Stimulated activated CD8-positive, alpha-beta memory T cell treated with anti-CD3 and anti-CD28 coated beads, Interleukin-2, amount 100 ng/mL, for 1 hour (primary cell): ENCODE measurements at places on chromosomes 5 and 9.

- DNase-seq: peak; percentile 41
Measured at GRCh38 chr9:92138157-92138959, 23.1 kb upstream of the SPTLC1 start.

- DNase-seq: no peak
Measured at GRCh38 chr5:73150876-73151275, 22.1 kb upstream of the TMEM174 start.

DNA sequence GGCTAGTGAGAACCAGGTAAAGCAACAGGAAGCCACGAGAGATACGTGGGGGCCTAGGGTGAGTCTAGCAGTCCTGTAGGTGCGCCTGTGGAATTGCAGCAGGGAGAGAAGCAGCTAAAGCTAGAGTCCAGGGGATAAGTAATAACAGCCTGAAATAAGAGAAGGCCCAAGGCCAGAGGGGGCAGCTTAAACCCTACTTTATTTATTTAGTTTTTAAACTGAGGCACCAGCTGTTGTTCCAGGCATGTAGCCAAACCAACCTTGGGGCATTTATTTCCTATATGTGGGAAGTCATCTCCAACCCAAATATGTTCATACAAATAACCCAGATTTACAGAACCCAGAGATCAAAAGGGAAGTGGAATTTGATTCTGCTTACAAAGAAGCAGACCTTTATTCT lies 93.5 kb downstream of the GLDC start:
- no peak for DNase-seq

GRCh38 chr9:69500896-69501295 lies 171.3 kb downstream of the APBA1 start:
- no peak for DNase-seq

- DNase-seq: peak; percentile 38
Measured at GRCh38 chr9:121133104-121133816, 58.5 kb downstream of the CNTRL start.

- DNase-seq: no peak
Measured at GRCh38 chr9:109316207-109316640, 4.6 kb downstream of the EPB41L4B start.

DNA sequence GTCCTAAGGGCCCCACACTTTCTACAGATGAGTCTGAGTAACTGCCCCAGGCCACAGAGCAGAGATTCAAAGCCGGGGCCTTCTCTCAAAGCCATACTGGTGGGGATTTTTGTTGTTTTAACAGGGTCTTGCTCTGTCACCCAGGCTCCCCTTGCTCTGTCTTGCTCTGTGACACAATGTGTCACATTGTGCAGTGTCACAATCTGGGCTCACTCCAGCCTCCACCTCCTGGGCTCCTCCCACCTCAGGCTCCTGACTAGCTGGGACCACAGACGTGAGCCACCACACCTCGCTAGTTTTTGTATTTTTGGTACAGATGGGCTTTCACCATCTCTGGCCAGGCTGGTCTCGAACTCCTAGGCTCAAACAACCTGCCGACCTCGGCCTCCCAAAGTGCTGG lies 8.6 kb downstream of the AGPAT2 start:
- DNase-seq: no peak

DNA sequence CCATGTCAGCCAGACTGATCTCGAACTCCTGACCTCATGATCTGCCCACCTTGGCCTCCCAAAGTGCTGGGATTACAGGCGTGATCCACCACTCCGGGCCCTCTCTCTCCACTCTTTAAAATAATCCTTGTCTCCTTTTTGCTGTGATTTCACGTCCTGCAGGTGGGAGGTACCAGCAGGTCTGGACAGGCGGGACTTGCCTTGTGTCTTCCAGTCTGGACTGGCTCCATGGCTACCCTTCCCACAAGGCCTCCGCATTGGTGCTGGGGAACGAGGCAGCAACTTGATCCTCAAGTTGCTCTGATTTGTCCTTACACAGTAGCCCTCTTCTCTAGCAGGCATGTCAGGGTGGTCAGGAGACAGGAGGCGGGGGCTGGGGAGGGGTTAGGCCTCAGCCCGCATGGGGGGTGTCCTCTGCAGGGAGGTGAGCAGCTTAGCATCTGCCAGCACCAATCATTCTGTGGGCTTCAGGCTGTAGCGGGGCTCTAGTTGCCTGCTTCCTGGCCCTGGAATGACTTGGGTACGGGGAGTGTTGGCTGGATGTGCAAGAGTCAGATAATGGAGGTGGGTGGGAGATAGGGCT lies 54.3 kb downstream of the TENT4A start:
- no peak for DNase-seq

DNA sequence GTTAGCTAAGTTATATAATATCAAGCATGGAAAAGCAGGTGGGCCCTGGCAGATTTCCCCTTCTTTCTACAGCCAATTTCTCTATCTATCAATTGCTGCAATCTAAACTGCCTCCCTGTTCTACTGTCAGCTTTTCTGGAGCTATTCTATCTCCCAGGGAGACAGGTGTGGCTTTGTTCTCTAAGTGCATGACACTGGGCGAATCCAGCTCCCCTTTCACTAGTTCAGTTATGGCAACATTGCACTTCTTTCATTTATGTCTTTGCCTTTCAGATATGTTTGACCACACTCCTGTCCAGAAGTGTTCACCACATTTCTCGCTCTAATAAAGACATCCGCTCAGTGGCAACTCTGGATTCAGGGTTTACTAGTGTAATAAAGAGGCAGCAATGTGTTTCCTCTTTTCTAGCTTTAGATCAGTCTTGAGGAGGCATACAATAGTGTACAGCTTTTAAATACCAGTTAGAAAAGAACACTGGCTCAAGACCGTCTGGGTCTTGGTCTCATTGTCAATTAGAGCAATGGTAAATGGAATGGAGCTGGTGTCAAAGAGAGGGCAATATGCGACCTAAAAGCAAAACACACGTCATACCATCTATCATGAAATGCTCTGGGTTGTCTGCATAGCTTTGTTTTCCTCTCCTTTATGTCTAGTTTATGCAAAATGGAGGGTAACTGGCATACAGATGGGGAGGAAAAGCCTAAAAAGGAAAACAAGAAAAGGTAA lies 197.0 kb downstream of the SLF1 start:
- DNase-seq: no peak

DNA sequence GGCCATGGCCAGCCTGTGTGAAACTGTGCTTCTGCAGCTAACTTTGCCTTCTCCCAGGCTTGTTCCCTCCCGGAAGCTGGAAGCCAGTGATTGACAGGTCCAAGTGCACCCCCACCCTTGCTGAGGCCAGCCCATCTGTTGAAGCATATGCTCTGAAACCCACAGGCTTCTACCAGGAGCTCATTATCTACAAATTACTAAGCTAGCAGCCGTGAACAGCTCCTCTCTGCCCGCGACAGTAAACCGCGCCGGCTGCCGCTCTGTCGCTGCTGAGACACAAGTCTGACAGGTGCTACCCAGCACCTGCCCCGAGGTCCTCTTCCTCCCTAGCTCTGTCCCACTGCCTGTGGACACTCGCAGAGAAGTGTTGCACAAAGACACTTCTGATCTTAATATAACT lies 490.9 kb downstream of the GADD45G start:
- no peak for DNase-seq

GRCh38 chr5:161614342-161614741 lies 67.8 kb upstream of the GABRB2 start:
- no peak for DNase-seq

- DNase-seq: no peak
Measured at GRCh38 chr5:66596636-66597182, 516 bp downstream of the MAST4 start.

- no peak for DNase-seq
Measured at GRCh38 chr9:108609897-108610253, 245.9 kb downstream of the ACTL7B start.

DNA sequence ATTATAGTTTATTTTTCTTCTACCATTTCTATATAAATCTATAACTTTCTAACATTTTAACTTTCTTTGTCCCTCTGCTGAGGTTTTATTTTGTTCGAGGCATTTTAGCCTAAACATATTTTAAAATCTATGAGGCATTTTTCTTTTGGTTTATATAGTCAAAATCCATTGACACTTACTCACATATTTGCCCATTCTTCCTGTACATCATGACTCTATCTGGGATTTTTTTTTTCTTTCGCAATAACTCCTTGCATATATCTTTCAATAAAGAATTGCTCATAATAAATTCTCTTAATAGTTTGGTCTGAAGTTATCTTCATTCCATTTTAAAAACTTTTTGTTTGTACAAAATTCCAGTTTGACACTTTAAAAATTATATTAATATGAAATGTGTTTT lies 632.3 kb downstream of the TLE4 start:
- no peak for DNase-seq

GRCh38 chr9:130662099-130662969 lies 2.1 kb upstream of the PRDM12 start:
- DNase-seq: no peak

DNA sequence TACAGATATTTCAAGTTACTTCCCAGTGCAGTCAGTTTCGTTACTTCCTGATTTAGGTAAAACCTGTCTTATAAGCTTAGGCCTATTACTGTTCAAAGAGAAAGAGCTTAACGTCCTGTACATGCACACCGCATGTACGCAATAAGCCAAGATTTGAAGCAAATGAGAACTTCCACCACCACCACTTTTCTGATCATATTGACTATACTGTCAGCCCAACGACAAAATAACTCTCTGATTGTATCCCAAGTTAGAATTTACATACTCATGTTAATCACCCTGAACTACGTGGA lies 5.1 kb downstream of the NFIB start:
- DNase-seq: no peak

- DNase-seq: no peak
Measured at GRCh38 chr5:101658433-101658832, 637.7 kb downstream of the SLCO4C1 start.

DNA sequence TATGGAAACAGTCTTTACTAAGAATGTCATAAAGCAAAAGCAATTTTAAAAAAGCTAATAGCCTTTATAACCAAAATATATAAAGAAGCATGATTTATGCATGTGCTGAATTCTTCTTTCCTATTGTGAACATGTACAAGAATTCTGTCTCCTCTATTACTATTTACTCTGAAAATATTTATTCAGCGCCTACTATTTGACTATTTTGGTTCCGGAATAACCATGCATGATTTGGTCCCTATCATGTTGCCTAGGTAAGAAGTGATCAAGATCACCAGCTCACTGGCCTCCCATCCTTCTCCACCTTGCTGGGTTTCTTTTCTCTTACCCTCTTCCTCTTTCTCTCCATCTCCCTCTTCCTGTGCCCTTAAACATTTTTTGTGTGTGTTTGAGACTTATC lies 443.8 kb downstream of the SH3GL2 start:
- DNase-seq: no peak
